ENCODE measurements at places on chromosomes 7 and 10.
A peak's percentile ranks its signal among the peaks of the same experiment; 100 is the strongest.

- peak; percentile 19 for DNase-seq
Observed at GRCh38 chr7:95684037-95684436, 87.7 kb upstream of the PDK4 start.

DNA sequence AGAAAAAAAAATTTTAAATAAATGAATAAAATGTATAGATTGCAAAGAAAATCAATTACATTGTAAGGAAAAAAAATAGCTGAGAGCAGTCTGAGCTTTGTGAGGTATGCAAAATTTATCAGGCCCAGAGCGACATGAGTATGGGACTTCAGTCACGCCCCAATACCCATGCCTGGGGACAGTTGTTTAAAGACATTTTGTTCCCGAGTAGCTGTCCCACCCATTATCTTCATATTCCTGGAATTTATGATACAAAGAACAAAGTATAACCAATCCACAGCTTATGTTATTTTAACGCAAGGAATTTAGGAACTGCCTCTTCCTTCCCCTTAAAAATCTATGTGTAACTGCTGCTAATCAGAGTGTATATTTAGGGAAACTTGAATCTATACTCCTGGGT is 1.6 kb upstream of the PON2 start:
- DNase-seq: no peak

DNA sequence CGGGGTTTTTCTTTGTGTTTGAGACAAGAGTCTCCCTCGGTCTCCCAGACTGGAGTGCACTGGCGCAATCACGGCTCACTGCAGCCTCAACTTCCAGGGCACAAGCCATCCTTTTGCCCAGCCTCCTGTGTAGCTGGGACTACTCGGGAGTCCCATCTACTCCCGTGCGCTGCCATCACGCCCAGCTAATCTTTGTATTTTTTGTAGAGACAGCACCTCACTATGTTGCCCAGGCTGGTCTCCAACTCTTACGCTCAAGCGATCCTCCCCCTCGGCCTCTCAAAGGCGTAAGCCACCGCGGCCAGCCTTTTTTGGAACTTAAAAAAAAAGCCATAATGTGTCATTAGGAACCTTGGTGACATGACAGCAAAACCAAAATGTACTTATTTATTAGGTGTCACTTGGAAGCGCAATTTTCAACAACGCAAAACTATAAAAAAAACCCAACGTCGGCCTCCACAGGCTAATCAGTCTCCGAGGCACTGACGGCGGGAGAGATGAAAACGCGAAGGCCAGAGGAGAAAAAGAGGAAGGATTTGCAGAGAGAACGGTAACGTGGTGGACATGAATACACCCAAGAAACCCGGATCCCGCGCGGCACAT is 911 bp upstream of the HNRNPH3 start:
- peak; percentile 34 for DNase-seq

GRCh38 chr10:58299580-58299979 is 30.6 kb downstream of the CISD1 start:
- DNase-seq: peak; percentile 53

DNA sequence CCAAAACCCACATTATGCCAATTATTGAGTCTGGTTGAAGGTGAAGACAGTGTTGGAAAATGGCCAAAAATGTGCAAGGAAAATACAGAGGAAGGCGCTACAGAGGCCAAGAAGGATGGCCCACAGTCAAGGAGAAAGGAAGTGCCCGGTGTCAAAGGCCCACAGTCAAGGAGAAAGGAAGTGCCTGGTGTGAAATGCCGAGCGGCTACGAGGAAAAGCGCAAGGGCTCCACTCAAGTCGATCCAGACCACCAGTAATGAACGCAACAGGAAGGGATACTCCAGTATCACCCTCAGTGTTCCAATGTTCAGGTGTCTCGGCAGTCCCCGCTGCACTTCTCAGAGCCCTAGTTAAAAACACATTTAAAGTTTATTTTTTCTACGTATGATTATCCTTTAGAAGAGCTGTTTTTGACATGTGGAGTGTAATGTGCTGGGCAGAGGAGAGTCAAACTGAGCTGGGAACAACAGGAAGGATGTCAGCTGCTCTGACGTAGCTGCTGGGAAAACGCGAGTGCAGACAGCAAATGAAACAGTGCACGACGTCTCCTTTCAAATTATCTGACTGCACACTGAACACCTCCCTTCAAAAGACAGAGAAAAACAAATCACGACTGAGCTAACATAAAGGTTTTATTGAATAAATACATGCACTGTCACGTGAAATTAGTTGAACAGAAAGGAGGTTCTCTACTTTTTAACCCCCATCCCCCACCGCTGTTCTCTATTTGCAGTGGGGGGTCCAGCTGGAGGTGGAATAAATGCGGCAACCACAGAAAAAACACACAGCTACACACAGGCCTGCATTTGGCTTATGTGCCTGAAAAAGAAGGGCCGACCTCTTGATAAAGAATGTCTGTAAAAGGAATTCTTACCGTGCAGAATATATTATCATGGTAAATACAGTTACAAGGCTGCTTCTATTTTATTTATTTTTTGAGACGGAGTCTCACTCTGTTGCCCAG is 26.1 kb upstream of the NCAPG2 start:
- DNase-seq: no peak

DNA sequence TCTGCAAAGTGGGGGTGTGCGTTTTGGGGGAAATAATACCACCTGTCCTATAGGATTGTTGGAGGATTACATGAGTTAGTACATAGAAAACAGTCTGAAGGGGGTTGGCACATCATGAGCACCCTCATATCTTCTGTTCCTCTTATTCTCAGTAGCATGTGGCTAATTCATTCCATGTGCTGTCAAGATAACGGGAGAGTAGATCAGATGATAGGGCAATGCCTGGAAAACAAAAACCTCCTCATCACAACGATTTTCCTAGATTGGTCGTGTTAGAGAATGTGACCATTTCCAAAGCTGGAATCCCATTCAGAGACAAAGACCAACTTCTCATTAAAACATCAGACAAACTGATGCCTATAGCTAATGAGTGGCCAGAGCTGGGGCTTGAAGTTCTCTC is 50.6 kb downstream of the FAM241B start:
- no peak for DNase-seq

GRCh38 chr10:43347997-43348396 is 23.4 kb upstream of the FXYD4 start:
- no peak for DNase-seq

GRCh38 chr10:29929006-29929405 is 130.4 kb downstream of the JCAD start:
- DNase-seq: no peak

DNA sequence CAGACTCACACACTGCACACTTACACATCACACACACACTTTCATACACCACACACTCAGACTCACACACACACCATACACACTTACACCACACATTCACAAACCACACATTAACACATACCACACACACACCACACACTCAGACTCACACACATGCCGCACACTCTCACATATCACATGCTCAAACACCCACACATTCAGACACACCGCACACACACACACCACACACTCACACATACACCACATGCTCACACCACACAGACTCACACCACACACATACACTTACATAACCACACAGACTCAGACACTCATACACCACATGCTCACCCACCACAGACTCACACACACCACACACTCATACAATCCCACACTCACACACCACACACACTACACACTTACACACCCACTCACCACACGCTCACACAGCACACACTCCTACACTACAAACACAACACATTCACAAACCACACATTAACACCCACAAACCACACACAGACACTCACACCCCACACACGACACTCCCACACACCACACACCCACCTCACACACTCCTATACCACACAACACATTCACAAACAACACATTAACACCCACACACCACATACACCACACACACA is 125.4 kb downstream of the EVX1 start:
- no peak for DNase-seq

DNA sequence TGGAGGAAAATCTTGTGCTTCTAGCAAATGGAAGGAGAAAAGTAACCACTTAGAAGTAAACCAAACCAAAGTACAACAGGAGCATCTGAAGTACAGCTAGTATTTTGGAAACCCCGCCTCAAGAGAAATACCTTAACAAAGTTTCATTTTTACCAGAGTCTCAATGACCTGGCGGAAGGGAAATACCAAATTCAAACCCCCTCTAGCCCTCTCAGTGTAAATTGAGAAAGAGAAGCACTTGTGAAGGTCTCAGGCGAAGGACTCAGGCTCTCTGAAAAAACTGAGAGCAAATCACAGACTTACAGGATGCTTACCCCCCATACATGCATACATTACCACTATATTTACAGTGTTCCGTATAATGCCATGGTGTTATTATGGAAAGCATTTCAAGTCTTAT is 70.1 kb downstream of the ZPBP start:
- DNase-seq: no peak

DNA sequence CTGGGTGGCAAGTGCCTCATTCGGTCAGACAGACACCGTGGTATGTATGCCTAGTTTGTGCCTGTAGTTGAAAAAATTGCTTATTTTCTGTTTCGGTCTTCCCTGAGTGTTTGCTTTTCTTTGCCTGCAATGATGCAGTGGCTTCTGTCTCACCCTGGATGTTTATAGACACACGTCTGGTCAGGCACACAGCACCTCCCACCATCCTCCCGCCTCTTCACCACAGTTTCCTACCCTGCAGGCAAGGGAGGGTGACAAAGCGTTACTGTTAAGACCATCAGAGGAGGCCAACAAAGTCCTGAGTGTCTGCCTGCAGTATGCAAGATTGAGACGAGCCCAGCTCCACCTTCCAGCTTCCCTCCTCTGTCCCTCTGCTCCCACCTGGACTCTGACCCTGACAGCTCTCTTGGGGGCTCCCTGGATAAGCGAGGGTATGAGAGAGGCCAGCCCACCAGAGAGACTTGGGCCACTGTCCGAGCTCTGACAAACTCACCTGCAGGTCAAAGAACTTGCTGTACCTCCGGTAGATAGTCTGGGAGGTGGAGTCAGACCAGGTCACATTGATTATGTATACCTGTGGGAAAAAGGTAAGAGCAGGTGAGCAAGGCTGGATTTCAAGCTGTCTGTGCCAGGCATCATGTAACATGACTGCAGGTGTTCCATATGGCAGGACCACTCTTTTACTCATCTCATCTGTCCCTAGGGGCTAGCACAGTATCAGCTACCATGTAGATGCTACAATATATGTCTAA is 54.4 kb downstream of the SH3PXD2A start:
- DNase-seq: no peak

DNA sequence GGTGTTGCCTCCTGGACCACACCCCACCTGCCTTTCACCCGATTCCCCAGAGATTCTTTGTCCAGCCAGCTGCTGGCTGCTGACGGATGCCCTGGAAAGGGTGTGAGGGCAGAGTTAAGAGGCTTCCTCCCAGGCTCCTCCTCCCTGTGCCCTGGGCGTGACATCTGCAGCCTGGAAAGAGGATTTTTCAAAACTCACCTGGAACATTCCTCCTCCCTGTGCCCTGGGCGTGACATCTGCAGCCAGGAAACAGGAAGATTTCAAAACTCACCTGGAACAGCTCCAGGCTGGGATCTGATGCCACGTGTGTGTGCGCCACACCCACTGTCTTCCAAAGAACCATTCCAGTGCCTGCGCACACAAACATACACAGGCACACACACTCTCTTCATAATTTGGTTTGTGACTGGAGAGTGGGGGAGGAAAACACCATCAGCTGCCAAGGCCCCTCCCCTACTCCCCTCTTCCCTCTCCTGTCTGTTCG is 5.2 kb downstream of the MARVELD1 start:
- DNase-seq: no peak

GRCh38 chr7:42914009-42914408 is 2.1 kb upstream of the C7orf25 start:
- DNase-seq: no peak

- no peak for DNase-seq
Observed at GRCh38 chr7:100157334-100158228, 942 bp downstream of the TRAPPC14 start.

- DNase-seq: no peak
Observed at GRCh38 chr10:44983895-44984278, 5.3 kb upstream of the DEPP1 start.

GRCh38 chr7:139737221-139738100 is 40.3 kb downstream of the HIPK2 start:
- peak; percentile 64 for DNase-seq

DNA sequence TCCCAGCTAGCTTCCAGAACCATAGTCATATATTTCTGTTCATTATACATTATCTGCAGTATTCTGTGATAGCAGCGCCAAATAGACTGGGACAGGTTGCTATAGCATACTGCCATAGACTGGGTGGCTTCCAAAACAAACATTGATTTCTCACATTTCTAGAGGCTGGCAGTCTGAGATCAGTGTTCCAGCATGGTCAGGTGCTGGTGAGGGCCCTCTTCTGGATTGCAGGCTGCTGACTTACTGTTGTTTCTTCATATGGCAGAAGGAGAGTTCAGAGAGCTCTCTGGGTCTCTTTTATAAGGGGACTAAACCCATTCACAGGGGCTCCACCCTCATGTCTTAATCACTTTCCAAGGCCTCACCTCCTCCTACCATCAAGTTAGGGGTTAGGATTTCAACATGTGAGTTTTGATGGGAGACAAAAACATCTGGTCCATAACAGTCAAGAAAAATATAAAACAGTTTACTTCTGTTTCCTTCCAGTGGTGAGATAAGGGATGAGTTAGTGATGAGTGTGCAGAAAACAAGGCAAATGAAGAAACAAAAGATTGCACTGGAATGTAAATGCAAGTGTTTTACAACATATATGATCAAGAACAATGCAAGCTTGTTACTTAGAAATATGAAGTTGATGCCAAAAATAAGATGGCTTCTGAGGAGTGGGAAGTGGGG is 399.0 kb upstream of the C7orf33 start:
- DNase-seq: no peak

- DNase-seq: no peak
Observed at GRCh38 chr7:11923376-11923930, 91.5 kb upstream of the THSD7A start.
